ENCODE measurements at places on chromosomes 7 and 10. TPM values are rescaled to one million over a fixed set of nuclear protein-coding genes. Genes with fewer than 3 reads are reported as not detected.

HNRNPA2B1 gene
- 353 TPM for total RNA-seq

GRCh38 chr10:110803830-110804338 lies 67.8 kb upstream of the PDCD4 start:
- peak; percentile 72 for DNase-seq

OR13A1 gene
- not detected for total RNA-seq

CAMK2B gene
- 149 TPM for total RNA-seq
